Astrocyte of the cerebellum (primary cell): ENCODE measurements at places on chromosomes 6 and 20.
A peak's percentile ranks its signal among the peaks of the same experiment; 100 is the strongest.

DNA sequence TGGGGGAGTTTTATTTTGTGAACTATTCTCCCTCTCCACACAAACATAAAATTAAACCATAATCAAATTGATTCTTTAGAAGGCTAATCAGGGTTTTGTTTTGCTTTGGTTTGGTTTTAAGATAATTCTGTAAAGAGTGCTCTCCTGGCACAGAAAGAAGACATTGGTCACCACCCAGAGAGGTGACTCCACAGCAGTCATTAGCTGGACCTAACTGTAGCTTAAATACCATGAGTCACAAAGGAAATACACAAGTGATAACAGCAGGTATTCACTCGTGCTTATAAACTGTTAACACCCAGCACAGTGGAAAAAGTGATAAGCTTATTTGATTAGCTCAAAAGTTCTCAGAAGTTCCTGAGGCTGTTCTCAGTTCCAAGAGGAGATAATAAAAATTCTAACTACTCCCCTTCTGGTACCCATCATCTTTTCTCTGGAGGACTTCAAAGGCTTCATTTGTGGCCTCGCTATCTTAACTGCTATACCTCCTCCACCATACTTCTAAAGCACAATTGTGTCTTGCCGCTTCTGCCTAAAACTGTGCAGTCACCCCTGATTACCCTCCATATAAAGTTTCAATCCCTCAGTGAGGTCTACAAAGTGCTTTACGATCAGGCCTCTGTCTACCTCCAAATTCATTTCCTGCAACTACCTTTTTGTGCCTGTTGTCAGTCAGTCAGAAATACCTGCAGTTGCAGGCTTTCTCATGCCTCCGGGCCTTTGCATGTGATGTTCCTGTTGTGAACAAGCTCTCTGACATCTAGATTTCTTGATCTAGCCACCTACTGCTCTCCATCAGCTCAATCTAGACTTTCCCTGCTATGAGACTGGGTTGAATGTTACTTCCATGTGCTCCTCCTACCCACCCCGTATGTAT is 201.1 kb downstream of the SAMD5 start:
- no peak for DNase-seq

DNA sequence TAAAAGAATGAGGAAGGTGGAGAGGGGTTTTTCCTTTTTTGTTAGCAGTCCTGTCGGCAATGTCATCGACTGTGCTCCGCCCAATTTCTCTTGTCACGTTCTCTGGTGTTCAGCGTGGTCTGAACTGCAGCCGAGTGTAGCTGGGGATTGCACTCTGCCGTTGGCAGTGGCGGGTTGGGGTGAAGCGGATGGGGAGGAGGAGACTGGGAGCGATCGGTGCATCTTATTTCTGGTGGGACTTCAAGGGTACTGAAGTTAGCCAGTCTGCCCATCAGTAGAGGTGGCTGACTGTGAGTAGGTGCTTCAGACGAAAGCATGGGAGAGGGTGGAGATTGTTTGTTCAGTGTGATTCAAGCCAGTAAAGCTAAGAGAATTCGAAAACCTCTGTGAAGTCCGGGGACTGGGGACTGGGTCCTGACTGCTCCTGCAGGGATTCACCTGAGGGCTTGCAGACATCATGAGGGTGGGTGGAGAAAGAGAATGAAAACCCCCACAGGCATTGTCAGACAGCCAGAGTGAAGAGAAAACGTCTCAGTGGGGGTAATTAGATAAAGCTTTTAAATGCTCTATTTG is 5.1 kb downstream of the RREB1 start:
- no peak for DNase-seq

GRCh38 chr6:7241160-7241559 is 71.8 kb downstream of the SSR1 start:
- no peak for DNase-seq

- DNase-seq = no peak
Observed at GRCh38 chr6:88157106-88157505, 9.0 kb downstream of the CNR1 start.

DNA sequence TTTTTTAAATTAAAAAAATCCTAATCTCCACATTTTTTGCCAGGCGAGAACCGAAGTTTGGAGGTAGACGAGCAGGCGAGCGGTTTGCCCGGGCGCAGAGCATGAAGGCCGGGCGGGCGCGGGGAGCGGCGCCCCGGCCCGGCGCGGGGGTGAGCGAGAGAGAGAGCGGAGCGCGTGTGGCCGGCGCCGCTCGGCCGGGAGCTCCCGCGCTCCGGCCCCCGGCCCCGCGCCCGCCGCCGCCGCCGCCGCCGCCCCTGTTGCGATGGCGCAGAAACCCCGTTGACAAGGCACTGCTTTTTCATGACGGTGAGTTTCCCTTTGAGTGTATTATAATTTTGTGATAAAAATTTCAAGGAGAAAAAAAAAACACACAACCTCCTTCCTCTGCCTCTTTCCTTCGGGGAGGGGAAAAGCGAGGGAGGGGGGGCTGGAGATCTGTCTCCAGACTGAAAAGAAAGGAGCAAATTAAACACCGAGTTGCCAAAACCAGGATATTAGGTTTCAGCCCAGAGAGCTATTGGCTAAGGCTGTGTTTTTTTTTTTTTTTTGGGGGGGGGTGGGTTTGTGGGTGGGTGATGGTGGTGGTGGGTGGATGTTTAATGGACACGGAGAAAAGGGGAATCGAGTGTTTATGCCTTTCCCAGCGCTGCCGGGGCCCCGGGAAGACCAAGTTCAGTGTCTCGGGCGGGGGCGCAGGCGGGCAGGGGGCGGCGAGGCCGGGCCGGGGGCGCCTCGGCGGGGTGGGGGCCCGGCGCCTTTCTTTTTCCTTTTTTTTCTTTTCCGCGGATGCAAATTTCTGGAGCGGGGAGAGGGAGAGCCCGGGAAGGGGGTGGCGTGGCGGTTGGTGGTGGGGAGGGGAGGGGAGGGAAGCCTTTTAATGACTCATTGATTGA is at the start of gene BICRAL:
Gene BICRAL (plus strand): TSS at position 257 of the 893 bp plus-strand sequence. CDS start 39,971 bp downstream, outside the sequence.
- DNase-seq = peak; percentile 66

DNA sequence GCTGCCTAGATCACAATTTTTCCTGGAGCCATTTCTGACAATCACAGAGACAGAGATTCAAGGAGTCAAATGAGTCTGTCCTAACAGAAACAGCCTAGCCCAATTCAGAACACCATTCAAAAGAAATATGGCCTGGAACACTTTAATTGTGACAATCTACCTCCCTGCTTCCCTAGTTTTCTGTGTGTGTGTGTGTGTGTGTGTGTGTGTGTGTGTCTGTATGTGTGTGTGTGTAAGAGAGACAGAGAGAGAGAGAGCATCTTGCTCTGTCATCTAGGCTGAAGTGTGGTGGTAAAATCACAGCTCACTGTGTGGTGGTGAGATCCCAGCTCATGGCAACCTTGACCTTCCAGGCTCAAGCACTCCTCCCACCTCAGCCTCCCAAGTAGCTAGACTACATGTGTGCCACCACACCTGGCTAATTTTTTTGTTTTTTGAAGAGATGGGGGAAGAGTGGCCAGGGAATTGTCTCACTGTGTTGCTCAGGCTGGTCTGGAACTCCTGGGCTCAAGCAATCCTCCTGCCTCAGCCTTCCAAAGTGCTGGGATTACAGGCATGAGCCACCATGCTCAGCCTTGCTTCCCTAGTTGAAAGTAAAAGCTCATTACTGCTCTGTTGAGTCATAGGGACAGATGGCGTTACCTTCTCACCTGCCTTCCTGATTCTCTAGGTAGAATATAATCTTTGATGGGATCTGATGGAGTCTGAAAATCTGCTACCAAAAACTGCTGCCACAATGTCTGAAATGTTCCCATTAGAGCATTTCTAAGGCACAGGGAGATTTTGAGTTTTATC is 89.6 kb upstream of the BEND6 start:
- no peak for DNase-seq

GRCh38 chr6:125991653-125992052 is 5.3 kb downstream of the TRMT11 start:
- no peak for DNase-seq
